ENCODE measurements at places on chromosomes 13 and 19.

- peak; percentile 43 for DNase-seq
Measured at GRCh38 chr19:40804783-40805242, 5.8 kb downstream of the EGLN2 start.

DNA sequence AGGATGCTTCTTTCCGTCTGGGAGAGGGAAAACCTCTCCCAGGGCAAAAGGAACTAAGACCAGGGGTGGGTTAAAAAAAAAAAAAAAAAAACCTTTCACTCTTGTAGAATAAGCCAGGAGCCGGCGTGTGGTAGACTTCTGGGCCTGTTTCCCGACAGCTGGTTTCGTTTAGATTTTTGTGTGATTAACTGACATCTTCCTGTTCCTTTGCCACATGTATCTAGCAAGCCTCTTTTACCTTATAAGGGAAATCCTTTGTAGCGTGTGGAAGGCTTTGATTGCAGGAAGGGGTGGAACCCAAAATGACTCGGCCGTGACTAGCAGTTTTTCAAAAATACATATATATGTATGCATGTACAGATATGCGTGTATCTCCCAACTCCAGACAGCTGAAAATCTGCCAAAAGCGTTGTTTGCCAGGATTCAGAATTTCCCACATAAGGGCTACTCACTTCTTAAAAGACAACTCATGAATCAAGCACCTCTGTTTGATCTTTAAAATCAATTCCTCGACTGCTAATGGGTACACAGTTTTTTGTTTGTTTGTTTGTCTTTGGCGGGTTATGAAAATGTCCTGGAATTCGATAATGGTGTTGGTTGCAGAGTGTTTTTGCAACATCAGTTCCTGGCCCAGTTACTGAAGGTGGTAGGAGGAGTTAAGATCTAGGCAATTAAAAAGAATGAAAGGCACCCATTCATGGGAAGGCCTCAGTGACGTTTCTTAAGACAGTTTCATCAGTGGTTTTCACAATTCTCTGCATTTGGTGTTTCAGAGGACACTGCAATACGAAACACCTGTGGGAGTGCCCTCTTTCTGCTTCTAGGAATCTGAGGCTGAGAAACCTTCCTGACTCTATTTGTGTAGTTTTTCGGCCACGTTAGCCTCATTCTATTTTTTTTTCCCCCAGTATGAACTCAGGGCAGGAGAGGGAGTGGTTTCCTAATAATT is 2.7 kb downstream of the TPM4 start:
- peak; percentile 93 for DNase-seq

DNA sequence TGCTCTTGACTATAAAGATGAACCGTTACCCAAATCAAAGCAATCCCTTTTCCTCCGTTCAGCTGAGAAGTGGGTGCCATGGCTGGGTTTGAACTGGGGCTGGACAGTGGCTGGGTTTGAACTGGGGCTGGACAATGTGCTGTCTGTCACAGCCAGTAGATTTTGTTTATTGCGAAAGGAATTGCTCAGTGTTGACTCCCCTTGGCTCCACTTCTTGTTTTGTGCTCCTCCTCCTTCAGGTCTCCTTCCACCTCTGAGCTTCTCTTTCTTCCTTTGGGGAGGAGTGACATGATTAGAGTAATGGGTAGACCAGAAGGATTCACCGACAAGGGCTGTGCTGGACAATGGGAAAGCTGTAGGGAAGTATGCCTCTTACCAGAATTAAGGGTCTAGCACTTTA is 19.4 kb upstream of the MBNL2 start:
- DNase-seq: no peak

- no peak for DNase-seq
Measured at GRCh38 chr19:52896431-52897137, 851 bp downstream of the ZNF320 start.

GRCh38 chr13:84208246-84208910 is 326.1 kb upstream of the SLITRK1 start:
- DNase-seq: no peak

DNA sequence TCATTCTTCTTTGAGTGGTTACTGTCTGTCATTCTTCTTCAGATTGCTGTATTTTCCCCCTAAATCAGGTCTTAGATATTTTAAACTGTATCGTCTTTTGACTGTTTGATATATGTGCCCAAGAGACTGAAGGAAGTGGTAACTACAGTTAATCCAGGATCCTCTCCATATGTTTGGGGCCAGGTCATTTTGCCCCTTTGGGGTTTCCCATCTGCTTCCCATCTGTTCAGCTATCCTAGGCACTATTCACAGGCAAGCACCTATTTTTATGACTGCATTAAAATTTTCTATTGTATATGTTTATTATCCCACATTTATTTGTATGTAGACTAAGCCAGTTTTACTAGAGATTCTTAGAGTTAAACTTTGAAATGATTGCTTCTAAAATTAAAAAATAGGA is 244.2 kb downstream of the PCCA start:
- no peak for DNase-seq

DNA sequence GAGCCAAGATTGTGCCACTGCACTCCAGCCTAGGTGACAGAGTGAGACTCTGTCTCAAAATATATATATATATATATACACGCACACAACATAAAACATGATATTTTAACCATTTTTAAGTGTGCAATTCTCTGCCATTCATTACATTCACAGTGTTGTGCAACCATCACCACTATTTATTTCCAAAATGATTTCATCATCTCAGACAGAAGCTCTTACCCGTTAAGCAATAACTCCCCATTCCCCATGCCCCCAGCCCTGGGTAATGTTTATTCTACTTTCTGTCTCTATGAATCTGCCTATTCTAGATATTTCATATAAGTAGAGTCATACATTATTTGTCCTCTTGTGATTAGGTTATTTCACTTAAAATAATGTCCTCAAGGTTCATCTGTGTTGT is 20.3 kb downstream of the WDR88 start:
- no peak for DNase-seq

GRCh38 chr13:101880581-101880980 is 428.1 kb downstream of the ITGBL1 start:
- no peak for DNase-seq

- DNase-seq: peak; percentile 62
Measured at GRCh38 chr19:39996218-39996810, 546 bp upstream of the ZNF546 start.

DNA sequence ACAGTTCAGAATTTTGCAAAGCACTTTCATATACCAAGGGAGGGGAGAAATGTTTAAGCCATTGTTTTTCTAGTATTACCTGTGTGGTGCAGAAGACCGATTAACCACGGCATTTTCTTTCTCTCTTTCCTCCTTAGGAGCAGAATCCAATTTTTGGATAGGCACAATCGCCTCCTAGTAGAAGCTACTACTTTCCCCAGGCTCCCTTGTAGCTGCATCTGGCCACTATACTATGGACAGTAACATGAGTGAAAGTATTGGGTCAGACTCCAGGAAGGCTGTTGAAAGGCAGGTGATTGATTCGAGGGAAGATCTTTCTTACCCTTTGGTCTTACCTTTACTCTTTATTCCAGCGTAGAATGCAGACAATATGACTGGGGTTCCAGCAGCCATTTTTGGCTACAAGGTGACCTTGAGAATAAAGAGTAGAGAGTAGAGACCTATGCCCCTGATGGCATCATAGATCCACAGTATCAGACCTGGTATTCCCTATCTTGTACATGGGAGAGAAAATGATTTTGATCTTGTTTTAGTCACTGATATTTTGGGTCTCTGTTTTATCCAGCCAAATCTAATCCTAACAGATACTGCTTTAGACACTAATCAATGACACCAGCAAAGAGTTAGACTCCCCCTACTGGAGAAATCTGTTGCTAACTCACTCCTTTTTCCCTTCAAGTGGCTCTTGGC is 77.0 kb downstream of the LRRC63 start:
- DNase-seq: peak; percentile 74

- DNase-seq: peak; percentile 5
Measured at GRCh38 chr19:37855098-37855497, 51.3 kb downstream of the WDR87 start.

DNA sequence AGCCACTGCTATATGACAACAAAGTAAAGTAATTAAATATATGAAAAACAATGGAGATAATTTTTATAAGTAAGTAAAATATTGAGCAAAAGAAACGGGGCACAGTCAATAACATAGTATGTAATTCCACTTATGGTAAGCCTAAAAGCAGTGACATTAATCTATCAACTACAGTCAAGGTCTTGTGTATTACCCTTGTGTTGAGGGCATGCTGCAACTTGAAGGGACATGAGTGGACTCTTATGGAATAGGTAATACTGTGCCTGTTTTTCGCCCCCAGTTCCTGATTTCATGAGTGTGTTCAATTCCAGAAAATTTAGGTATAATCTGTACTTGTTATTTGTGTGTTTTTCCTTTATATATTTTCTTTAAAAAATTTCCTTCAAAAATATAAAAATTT is 201.3 kb upstream of the SLITRK6 start:
- no peak for DNase-seq

- no peak for DNase-seq
Measured at GRCh38 chr19:14544977-14545715, 15.8 kb downstream of the TECR start.

- no peak for DNase-seq
Measured at GRCh38 chr19:6067975-6068374, 42.3 kb downstream of the RFX2 start.

DNA sequence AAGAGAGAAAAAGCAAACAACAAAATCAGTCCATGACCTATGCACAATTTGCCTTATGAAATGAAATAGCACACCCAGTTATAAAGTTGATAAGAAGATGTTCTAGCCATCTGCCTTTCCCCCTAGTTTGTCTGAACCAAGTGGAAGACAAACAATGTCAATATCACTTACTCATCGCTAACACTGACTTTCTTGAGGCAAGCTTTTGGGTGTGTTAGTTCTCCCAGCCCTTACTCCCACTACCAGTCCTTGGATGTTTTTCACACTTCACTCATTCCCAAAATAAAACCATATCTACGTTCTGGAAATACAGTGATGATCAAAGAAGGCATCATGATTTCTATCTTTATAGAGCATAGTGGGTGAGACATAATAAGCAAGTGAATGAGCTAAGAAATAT is 393.8 kb downstream of the PCDH20 start:
- no peak for DNase-seq

- DNase-seq: no peak
Measured at GRCh38 chr13:49302817-49303216, 55.1 kb downstream of the CDADC1 start.

DNA sequence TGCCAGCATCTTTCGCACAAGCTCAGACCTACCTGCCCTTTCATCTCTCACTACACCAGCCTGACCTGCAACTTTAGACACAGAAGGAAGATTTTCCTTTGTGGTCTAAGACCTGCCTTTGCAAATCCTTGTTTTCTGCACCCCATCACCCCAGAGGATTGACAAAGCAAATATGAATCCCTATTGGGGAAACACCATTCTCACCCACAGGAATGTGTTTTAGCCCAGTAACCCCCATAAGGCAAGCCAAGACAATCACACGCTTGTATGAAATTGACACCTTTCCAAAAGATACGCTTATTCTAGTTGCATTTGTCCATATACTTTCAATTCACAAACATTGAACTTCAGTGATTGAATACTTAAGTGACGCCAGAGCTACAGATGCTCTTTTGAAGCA is 55.7 kb downstream of the SPATA13 start:
- DNase-seq: no peak

- DNase-seq: peak; percentile 64
Measured at GRCh38 chr19:35868172-35868822, at the start of gene APLP1. TSS of gene APLP1 (plus strand) at chr19:35868574. CDS start at chr19:35868637, 63 bp downstream.

DNA sequence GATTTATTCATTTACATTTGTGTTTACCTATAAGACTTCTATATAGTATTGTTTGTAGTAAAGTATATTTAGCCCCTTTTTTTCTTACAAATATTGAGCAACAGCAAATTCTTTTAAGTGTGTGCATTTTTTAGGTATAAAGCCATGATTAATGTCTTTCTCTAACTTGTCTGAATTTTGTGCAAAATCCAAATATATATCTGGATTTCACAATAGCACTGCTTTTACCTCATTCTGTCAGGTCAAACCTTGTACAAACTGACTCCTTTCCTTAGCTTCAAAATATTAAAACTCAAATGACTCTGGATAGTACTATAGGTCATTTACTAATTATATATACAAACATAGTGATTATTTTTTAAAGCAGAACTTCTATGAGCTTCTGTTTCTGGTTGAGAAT is 563.0 kb upstream of the SPRY2 start:
- DNase-seq: no peak

DNA sequence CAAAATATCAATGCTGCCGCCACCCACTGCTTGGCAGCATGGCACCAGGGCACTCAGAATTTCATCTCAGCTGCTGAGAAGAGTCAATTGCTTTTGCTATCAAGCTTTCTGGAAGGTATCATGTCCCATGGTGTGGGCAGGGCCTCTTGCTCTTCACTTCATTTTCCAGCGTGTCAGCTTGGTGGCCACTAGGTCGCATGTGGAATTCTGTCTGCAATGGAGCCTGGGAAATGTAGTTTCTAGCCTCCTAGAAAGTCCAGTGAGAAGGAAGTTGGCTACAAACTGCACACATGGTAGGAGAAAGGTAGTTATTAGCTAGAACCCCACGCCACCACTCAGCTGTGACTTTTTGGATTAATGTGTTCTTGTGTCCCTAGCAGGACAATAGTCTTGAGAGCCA is 105.3 kb downstream of the MYO16 start:
- DNase-seq: no peak

GRCh38 chr13:21703846-21704245 is 33.0 kb downstream of the FGF9 start:
- DNase-seq: no peak
